ENCODE measurements at places on chromosomes 3 and 15.

GRCh38 chr15:83249030-83249343 is 35.5 kb downstream of the BNC1 start:
- no peak for DNase-seq

DNA sequence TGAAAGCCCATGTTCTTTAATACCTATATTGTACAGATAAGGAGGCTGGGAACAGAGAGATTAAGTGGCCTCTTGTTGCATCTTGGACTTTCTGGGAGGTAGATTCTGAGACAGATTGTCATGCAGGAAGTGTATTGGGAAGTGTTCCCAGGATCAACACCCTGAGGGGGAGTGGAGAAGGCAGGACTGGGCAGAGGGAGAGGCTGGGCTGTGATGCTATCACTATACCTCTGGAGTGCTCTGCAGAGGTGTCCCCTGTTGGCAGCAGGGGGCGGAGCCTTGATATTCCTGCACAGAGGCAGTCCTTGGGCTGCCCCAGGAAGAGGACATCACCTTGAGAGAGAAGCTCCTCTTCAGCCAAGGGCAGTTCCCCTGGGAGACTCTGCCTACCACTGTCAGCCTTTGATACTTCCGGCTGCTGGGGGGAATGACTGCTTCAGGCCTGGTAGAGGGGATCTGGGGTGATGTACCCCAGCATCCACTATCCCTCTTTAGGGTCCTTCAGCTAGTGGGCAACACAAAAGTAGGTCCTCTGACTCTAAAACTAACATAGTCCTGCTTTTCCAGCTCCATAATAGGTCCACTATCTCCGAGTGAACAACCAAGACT is 97.4 kb upstream of the RNU6-1 start:
- no peak for DNase-seq

- no peak for DNase-seq
Observed at GRCh38 chr15:31457161-31457560, 130.5 kb downstream of the KLF13 start.

- DNase-seq: no peak
Observed at GRCh38 chr15:63301088-63301487, 23.7 kb downstream of the APH1B start.

DNA sequence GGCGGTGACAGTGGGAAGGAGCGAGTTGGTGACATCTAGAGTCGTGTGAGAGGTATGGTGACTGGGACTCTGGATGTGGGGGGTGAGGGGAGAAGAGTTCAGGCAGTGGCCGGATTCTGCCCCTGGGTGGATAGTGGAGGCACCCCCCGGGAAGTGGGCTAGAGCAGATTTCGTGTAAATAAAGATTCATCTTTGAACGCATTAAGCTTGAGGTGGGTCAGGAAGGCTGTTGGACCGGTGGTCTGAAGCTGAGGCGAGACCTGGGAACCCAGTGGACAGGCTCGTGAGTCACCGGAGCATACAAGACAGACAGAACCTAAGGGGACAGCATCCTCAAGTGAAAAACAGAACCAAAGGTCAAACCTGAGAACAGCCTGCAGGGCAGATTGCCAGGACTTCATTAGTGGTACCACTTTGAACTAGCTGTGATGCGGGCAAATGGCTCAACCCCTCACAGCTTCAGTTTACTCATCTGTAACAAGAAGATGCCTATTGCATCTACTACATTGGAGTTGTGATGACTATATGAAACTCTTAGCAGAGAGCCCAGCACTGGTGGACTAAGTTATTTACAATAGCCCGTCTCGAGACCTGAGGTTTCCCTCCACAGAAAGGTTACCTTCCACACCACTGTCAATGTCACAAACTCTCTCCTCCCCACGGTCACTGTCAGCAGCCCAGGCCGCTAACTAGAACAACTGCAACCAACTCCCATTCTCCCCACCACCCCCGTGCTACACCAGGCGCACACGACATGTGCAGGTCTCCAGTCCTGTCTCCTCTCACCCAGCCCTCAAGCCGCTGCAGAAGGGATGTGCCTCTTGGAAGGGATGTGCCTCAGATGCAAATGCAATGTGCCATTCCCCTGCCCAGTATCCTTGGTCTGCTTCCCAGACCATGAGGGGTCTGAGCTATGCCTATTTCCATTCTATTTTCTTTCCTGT is 901 bp upstream of the CLN6 start:
- DNase-seq: no peak

- DNase-seq: no peak
Observed at GRCh38 chr3:151878465-151878864, 5.0 kb downstream of the SUCNR1 start.

- DNase-seq: peak; percentile 44
Observed at GRCh38 chr3:129606636-129607390, at the start of gene PLXND1. PLXND1 (minus strand) TSS chr3:129606676; CDS start chr3:129606639, 37 bp downstream.

DNA sequence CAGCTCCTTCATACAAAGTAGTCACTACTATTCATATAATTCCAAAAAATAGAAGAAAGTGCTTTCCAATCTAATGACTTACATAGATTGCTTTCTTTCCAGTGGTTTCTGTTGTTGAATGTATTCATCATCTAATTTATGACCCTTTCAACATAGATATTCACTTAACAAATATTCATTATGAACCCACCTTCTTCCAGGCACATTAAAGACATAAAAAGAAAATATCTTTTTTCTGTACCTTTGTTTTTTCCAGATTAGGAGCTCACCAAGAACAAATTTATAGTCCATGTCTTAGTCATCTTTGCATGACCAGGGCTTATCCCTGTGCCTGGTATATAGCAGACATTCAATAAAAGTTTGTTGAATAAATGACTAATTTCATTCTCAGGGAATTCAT is 32.4 kb upstream of the PDZRN3 start:
- DNase-seq: no peak

DNA sequence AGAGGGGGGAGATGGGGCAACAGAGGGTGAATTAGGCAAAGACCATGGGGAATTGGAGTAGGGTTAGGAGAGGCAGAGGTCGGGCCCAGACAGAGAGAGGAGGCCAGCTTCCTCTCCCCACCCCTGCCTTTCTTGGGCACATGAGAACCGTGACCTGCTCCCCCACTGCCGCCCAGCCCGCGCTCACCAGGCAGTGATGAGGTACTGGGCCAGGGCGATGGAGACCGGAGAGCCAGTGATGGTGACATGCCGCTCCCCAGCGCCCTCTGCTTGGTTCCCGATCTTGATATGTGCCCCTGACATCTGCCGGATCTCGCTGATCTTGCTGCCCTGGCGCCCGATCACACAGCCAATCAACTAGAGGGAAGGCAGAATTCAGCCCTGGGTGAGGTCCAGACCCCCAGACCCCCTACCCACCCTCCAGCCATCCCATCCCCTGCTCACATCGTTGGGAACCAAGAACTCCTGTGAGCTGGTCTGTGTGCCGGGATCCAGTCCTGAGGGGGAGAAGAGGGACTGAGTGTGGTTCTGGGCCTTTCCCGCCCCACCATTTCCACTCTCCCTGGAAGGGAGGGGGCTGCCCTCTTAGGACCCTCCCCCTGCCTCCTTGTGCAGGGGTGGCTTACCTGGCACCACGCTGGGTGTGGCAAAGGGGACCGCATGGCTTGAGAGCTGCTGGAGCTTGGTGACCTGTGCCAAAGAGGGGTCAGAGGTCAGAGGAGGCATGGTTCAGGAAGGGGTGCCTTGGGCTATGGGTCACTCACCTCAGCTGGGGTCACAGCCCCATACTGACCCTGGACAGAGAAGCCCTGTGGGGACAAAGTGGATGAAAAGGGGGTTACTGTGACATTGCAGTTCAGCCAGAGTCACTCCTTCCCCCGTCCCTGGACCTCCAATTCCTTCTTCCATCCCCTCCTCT is 3.7 kb downstream of the GPR62 start:
- no peak for DNase-seq

GRCh38 chr3:163946785-163947184 is 1131.5 kb downstream of the SI start:
- no peak for DNase-seq

- no peak for DNase-seq
Observed at GRCh38 chr3:62370112-62370857, 3.1 kb downstream of the FEZF2 start.

- no peak for DNase-seq
Observed at GRCh38 chr15:74191798-74192197, 10.8 kb downstream of the STRA6 start.

GRCh38 chr15:63176302-63176701 is 13.1 kb upstream of the RAB8B start:
- DNase-seq: no peak

DNA sequence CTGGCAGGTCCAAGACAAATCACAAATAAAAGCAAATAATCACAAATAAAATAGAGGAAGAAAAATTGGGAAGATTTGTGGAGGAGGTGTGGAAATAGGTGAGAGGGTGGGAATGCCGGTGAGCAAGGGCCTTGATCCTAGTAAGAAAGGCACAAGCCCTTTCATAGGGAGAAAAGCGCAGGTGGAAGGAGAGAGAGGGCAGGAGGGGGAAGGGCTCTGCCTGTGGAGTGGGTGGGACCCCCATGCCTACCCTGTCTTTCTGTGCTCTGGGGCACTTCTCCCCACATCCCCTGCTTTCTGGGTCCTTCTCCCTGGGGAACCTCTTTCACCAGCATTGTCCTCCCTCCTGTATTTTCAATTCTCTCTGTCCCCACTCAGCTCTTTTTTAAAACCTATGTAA is 711 bp upstream of the TGM5 start:
- no peak for DNase-seq

GRCh38 chr3:155807823-155808222 is 1.7 kb upstream of the C3orf33 start:
- no peak for DNase-seq

- DNase-seq: no peak
Observed at GRCh38 chr3:22364851-22365250, 613.8 kb upstream of the ZNF385D start.

DNA sequence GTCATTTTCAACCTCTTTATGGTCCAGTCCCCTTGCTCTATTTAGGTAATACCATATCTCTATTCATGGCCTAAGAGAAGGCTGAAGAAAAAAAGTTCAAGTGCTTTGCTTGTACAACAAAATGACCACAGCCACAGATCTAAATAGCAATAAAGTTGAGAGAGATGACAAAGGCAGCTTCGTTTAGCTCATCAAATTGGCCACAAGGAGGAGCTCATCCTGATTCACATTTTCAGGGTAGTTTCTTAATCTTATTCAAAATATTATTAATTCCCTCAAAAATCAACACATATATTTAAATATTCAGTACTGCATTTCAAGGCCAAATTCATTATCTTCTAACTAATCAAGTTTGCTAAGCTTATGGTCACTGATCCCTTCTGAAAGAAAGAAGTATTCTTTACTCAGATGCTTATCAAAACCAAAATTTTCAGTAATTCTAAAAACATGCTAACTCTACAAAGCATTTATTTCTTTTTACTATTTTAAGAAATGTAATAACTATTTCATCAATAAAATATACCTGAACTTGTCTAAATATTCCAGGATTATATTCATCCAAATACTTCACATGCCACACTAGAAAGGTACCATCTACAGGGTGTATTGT is 85.5 kb downstream of the DMXL2 start:
- no peak for DNase-seq

DNA sequence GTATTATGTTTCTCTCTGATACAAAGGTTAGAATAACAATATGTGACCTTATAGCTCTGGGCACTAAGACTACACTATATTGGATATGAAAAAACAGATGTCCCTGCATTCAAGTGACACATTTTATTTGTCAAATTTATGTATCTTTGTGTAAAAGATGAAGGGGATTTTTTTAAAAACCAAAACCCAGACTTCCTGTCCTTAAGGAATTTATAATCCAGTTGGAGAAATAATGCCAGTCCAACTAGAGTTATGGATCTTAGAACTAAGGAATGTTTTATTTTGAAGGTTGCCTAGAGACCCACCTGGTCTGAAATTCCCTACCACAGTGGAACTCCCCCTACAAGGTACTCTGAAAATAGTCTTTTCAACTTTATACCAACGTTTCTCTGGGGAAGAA is 33.3 kb upstream of the PIK3CB start:
- no peak for DNase-seq

GRCh38 chr3:8653800-8654408 is 9.3 kb upstream of the SSUH2 start:
- no peak for DNase-seq

DNA sequence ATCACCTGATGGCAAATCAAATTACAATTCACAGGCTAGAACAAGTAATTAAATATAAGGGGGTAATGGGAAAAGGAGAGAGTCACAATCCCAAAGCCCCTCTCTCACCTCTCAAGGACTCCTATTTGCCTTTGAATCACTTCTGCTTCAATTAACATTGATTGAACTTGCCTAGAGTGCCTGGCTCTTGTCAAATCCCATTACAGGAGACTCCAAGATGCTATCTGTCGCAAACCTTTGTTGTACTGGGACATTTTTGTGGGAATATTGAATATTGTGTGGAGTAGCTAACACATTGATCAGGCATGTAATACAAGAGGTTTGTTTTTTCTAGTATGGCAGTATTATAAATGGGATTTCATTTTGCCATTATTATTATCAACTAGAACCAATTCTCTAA is 412.8 kb upstream of the AZI2 start:
- DNase-seq: no peak

GRCh38 chr3:346186-346585 is 149.6 kb downstream of the CHL1 start:
- DNase-seq: no peak

DNA sequence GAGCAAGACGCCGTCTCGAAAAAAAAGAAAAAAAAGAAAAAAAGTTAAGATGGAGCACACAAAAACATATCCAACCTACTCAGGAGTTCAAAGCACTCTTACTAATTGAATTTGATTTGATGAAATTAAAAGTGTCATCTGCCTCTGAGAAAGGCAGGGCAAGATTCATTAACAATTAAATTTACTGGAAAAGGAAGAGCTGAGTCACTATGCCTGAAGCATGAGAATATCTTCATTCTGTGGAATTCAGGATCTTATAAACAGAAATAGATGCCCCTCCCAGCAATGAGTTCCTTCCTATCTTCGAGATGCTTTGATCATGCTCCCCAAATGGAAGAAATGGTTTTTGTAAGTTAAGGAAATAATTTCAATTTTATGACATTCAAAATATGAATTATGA is 61.0 kb upstream of the ST3GAL6 start:
- no peak for DNase-seq

DNA sequence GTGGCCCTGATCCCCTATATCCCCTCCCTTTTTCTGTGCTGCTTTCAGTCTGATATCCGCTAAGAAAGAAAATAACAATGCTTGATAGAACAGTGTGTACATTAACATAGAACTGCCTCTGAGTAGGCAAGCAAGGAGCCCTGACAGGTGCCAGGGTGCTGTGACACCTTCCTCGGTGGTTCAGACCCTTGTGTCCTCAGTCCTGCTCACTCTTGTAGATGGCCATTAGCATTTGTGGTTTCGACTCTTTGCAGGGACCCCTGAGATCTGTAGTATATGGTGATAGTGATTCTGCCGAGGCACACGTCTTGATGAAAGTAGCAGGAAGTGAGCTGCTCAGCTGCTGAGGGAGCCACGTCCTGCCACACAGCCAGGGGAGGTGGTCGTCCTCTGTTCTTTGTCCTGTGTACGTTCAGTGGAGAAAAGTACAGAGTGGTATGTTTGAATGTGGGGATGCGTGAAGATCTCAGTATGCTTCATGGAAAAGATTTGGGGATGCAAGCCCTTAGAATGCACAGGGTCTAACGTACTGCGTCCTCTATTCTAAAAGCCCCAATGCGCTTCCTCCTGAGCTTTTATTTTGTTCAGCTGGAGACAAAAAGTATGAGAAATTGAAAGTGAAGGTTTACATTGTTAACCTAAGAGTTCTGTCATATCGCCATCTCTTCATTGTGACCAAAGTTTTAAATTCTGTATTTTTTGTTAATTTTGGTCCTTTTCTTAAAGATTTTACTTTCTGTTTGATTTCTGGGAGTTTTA is 35.4 kb downstream of the PXYLP1 start:
- no peak for DNase-seq

All from T-helper 9 cell (primary cell).